Testis (tissue), 5 donors: ENCODE measurements at places on chromosomes 1 and 21. TPM values are rescaled to one million over a fixed set of nuclear protein-coding genes. Genes with fewer than 3 reads are reported as not detected.

DNA sequence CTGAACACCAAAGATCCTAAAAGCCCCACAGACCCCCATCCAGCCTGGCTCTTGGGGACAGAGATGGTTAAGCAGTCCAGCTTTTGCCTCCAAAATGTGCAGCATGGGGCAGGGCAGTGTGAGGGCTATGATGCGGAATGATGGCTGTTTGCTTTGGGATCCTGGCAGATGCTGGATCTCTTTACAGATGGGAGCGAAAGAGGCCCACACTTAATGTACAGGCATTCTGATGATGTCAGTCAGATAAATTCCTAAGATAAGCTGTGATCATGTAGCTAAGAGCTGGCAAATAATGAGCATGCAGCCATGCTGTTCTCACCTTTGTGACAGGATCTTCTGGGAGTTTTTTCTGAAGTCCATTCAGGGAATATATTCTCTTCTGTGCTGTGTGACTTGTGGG, 17.6 kb upstream of the KCNQ4 start:
- no peaks in the 10 kb centered on the region for H3K36me3 ChIP-seq
- H3K27me3 ChIP-seq = no peaks in the 10 kb centered on the region
- H3K27ac ChIP-seq = no peak overlapping the region
- peaks cover 3% of the 10 kb centered on the region for H3K4me1 ChIP-seq
- no peak overlapping the region for H3K4me3 ChIP-seq

GRCh38 chr1:1387098-1388077, 11.7 kb downstream of the CCNL2 start:
- H3K4me1 ChIP-seq = no peaks in the 10 kb centered on the region
- DNase-seq = no peak
- H3K27ac ChIP-seq = no peak overlapping the region
- no peaks in the 10 kb centered on the region for H3K36me3 ChIP-seq
- no peak overlapping the region for H3K4me3 ChIP-seq

DNA sequence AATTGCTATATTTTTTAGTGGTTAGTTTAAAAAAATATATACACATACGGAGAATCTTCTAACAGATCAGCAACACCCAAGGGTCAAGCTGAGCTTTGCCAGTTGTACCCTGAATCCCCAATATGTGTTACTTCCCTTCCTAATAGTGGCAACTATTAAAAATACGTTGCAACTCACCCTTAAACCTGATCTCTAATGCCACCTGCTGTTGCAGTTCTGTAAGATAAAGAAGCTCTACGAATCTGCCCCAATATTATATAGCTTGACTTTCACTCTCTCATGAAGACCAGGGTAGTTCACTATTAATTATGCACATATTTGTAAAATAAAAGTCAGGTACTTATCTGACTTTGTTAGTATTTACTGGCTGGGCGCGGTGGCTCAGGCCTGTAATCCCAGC, 58.4 kb downstream of the ASH1L start:
- H3K36me3 ChIP-seq = no peaks in the 10 kb centered on the region
- H3K27ac ChIP-seq = no peak overlapping the region
- no peak for DNase-seq
- H3K27me3 ChIP-seq = no peaks in the 10 kb centered on the region
- peaks cover 5% of the 10 kb centered on the region for H3K4me1 ChIP-seq
- H3K4me3 ChIP-seq = no peak overlapping the region

DNA sequence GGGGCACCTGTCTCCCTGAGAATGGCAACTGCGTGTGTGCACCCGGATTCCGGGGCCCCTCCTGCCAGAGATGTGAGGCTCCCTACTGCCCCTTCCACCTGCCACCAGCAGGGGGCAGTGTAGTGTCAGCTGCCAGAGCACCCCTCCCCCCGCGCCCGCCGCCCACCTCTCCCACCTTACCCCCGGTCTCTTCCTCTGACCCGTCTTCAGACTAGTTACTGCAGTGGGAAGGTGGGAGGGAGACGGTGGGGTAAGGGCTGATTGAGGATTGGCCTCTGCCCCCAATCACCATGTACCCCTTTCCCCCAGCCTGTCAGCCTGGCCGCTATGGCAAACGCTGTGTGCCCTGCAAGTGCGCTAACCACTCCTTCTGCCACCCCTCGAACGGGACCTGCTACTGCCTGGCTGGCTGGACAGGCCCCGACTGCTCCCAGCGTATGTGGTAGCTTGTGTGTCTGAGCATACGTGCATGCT, 10.1 kb upstream of the LRRC71 start:
- H3K4me3 ChIP-seq = no peak overlapping the region
- DNase-seq = peak; percentile 73
- H3K4me1 ChIP-seq = peaks cover 18% of the 10 kb centered on the region

GRCh38 chr1:12148958-12149790, 17.6 kb upstream of the TNFRSF1B start:
- no peak overlapping the region for H3K27ac ChIP-seq
- H3K4me1 ChIP-seq = no peaks in the 10 kb centered on the region

GRCh38 chr1:92310185-92310597, 11.3 kb downstream of the RPAP2 start:
- DNase-seq = no peak
- no peak overlapping the region for H3K4me3 ChIP-seq
- H3K36me3 ChIP-seq = no peaks in the 10 kb centered on the region
- no peak overlapping the region for H3K27ac ChIP-seq
- no peaks in the 10 kb centered on the region for H3K27me3 ChIP-seq
- no peaks in the 10 kb centered on the region for H3K4me1 ChIP-seq

- DNase-seq = no peak
- no peaks in the 10 kb centered on the region for H3K4me1 ChIP-seq
- H3K36me3 ChIP-seq = no peaks in the 10 kb centered on the region
- H3K27me3 ChIP-seq = no peaks in the 10 kb centered on the region
Observed at GRCh38 chr1:204641936-204642335, 43.6 kb downstream of the LRRN2 start.

OR6K2 gene
- total RNA-seq = not detected

GBP3 gene
- total RNA-seq = 5.3 TPM

- H3K27me3 ChIP-seq = no peaks in the 10 kb centered on the region
- DNase-seq = no peak
- no peaks in the 10 kb centered on the region for H3K36me3 ChIP-seq
- H3K27ac ChIP-seq = no peak overlapping the region
- peaks cover 11% of the 10 kb centered on the region for H3K4me1 ChIP-seq
Observed at GRCh38 chr1:94971491-94971924, 44.6 kb upstream of the CNN3 start.

- no peak for DNase-seq
- no peaks in the 10 kb centered on the region for H3K27me3 ChIP-seq
- H3K27ac ChIP-seq = peak overlapping the region; percentile 94
- H3K4me1 ChIP-seq = peaks cover 32% of the 10 kb centered on the region
- H3K36me3 ChIP-seq = no peaks in the 10 kb centered on the region
Observed at GRCh38 chr21:29074007-29074376, 544 bp upstream of the CCT8 start.

RSPH1 gene
- total RNA-seq = 10.4 TPM

BCAN gene
- total RNA-seq = 9.7 TPM

- H3K4me1 ChIP-seq = no peaks in the 10 kb centered on the region
- H3K27me3 ChIP-seq = no peaks in the 10 kb centered on the region
- H3K36me3 ChIP-seq = no peaks in the 10 kb centered on the region
- H3K27ac ChIP-seq = no peak overlapping the region
- DNase-seq = no peak
- H3K4me3 ChIP-seq = no peak overlapping the region
Observed at GRCh38 chr1:97351846-97352245, 569.0 kb downstream of the DPYD start.

LRRC38 gene
- 0.79 TPM for total RNA-seq
